ENCODE measurements at places on chromosomes 5 and 9. TPM values are rescaled to one million over a fixed set of nuclear protein-coding genes. Genes with fewer than 3 reads are reported as not detected.
A peak's percentile ranks its signal among the peaks of the same experiment; 100 is the strongest.

DNA sequence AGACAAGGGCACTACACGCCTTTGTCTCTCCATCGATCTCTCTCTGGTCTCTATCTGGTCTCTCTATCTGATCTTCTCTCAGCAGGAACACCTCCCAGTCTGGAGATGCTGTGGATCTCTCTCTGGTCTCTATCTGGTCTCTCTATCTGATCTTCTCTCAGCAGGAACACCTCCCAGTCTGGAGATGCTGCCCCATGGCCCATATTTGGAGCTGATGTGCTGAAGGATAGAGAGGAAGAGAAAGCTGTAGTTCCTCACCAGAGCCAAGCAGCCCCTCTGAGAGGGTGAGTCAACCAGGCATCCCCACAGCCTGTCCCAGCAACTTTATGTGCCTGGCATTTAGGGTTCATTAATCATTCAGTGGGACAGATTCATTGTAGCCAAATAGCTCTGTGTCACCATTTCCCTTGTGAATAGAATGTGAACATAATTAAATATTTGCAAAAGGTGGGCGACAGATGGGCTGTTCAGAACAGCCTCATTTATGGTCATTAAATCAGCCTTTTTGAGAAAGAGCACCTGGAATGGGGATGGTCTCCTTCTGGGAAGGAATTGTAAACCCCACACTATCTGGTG, 189.3 kb upstream of the MAST4 start:
- no peaks in the 10 kb centered on the region for H3K36me3 ChIP-seq
- no peak overlapping the region for H3K27ac ChIP-seq
- no peak overlapping the region for H3K4me3 ChIP-seq
- H3K4me1 ChIP-seq, result no peaks in the 10 kb centered on the region

MED7 gene
- total RNA-seq, result 12.1 TPM

CRB2 gene
- 0.75 TPM for total RNA-seq

DNA sequence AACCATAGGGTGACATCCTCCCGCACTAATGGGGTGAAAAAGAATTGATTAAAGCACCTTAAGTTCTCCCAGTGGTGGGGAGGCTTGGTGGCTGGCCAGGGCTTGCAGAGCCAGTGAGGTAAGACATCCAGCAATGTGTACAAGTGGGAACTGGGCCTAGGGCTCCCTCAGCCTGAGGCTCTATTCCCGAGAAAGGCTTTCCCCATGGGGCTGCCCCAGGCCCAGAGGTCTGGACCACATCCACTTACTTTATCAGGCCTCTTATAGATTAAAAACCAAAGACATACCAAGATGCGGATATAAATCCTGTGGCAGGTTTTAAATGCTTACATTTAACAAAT, 35.3 kb downstream of the C5orf15 start:
- no peak for DNase-seq
- H3K36me3 ChIP-seq, result no peaks in the 10 kb centered on the region

- H3K27ac ChIP-seq, result no peak overlapping the region
- no peaks in the 10 kb centered on the region for H3K36me3 ChIP-seq
- H3K4me1 ChIP-seq, result no peaks in the 10 kb centered on the region
- DNase-seq, result no peak
These were observed 200.8 kb downstream of the MAT2B start for GRCh38 chr5:163706053-163706771.

GPR150 gene
- total RNA-seq, result 0.41 TPM

GRCh38 chr9:130159915-130160670, 12.1 kb upstream of the NCS1 start:
- DNase-seq, result no peak
- no peaks in the 10 kb centered on the region for H3K36me3 ChIP-seq
- no peak overlapping the region for H3K4me3 ChIP-seq

GRCh38 chr5:107469064-107469463, 201.7 kb downstream of the EFNA5 start:
- peak overlapping the region; percentile 6 for H3K27ac ChIP-seq
- no peak for DNase-seq
- no peaks in the 10 kb centered on the region for H3K27me3 ChIP-seq
- H3K4me3 ChIP-seq, result no peak overlapping the region
- peaks cover 14% of the 10 kb centered on the region for H3K4me1 ChIP-seq

BAAT gene
- not detected for total RNA-seq

GRCh38 chr9:33109850-33110595, 33.5 kb upstream of the SMU1 start:
- DNase-seq, result no peak
- no peaks in the 10 kb centered on the region for H3K27me3 ChIP-seq
- no peaks in the 10 kb centered on the region for H3K4me1 ChIP-seq
- H3K27ac ChIP-seq, result no peak overlapping the region

PCDHGA10 gene
- total RNA-seq, result 6.3 TPM

GRCh38 chr5:119022017-119022745, 33.8 kb upstream of the DTWD2 start:
- no peak overlapping the region for H3K27ac ChIP-seq
- no peaks in the 10 kb centered on the region for H3K27me3 ChIP-seq
- DNase-seq, result no peak
- no peak overlapping the region for H3K4me3 ChIP-seq
- no peaks in the 10 kb centered on the region for H3K4me1 ChIP-seq

- no peaks in the 10 kb centered on the region for H3K36me3 ChIP-seq
- H3K27me3 ChIP-seq, result peaks cover 35% of the 10 kb centered on the region
- no peak overlapping the region for H3K27ac ChIP-seq
- no peak overlapping the region for H3K4me3 ChIP-seq
These were observed 11.6 kb upstream of the RNU6ATAC start for GRCh38 chr9:134175808-134176598.
